ENCODE measurements at places on chromosomes 7 and 10.

DNA sequence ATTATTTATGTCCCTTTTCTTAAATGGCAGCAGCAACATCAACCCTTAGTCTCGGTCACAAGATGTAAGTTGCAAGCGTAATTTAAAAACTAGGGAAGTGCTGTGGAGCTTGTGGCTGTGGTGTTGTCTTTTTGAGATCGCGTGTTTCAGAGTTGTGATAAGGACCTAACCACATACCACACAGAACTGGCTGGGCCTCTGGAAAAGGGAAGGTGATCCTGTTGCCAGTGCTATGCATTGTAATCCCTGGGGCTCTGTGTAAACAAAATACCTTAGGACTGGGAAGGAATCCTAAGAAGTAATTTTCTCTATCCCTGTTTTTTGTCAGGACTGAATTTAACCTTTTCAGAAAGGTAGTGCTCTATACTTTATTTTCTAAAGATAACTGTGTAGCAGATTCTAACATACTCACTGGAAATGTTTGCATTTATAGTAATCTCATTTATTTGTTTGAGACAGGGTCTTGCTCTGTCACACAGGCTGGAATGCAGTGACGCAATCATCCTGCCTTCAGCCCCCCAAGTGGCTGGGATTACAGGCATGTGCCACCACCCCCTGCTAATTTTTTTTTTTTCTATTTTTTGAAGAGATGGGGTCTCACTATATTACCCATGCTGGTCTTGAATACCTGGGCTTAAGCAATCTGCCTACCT is 60.4 kb downstream of the INPP5F start:
- DNase-seq = no peak

GRCh38 chr7:56028942-56029630 is 22.2 kb downstream of the PSPH start:
- no peak for DNase-seq

DNA sequence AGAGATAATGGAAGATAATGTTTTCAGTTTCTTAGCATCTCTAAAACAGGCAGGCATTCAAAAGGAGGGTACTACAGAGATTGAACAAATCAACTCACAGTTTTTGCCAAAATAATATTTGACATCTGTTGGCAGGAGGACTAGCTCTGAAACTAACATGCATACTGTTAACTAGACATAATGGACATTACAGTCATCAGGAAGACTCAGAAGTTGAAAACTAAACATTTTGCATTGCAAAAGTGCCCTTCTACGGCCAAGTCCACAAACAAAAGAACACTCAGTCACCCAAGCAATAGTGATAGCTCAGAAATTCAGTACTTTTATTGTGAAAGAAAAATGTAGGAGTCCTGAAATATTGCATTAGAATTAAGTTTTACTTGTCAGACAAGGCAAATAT is 399.0 kb downstream of the HGF start:
- no peak for DNase-seq

- DNase-seq = no peak
These were observed 1.2 kb downstream of the GTF2IRD1 start for GRCh38 chr7:74454925-74455288.

GRCh38 chr7:24503506-24503905 is 69.7 kb upstream of the PALS2 start:
- no peak for DNase-seq

DNA sequence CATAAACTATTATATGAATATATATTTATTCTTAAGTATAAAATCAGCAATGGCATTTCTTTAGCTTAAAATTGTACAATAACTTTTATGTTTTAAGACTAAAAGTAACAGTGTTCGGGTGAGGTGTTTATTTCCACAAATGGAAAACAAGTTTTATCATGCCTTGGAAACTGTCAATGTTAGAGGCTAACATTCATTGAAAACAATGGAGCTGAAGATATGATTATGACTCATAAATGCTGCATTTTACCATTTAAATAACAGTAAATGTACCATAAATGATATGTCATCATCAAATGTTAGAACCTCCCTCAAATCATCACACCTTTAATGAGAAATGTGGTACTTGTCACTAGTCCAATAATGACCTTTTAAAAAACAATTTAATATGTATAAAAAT is 897.3 kb downstream of the PCDH15 start:
- DNase-seq = no peak

DNA sequence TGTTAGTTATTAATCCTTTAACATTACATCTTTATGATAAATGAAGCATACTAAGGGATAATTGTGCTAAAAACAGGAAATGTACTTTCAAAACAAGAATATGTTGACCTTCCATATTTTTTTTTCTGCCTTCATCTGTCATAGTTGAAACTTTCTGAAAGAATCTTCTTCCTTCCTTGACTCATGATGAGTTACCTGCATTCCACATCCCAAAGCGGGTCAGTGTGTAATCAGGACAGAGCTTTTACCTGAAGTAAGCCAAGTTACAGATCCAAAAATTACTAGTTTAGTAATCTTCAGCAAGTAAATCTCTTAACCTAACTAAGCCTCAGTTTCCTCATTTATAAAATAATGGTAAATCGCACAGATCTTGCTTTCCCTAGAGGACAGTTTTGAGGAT is 13.4 kb upstream of the ARL4A start:
- DNase-seq = no peak

GRCh38 chr10:60986791-60987190 is 42.8 kb upstream of the RHOBTB1 start:
- no peak for DNase-seq

GRCh38 chr7:141722529-141722928 is 14.4 kb downstream of the WEE2 start:
- DNase-seq = no peak

GRCh38 chr7:45918556-45918955 is 2.5 kb downstream of the IGFBP3 start:
- no peak for DNase-seq

- DNase-seq = no peak
These were observed 11.6 kb downstream of the HBP1 start for GRCh38 chr7:107180378-107180777.

DNA sequence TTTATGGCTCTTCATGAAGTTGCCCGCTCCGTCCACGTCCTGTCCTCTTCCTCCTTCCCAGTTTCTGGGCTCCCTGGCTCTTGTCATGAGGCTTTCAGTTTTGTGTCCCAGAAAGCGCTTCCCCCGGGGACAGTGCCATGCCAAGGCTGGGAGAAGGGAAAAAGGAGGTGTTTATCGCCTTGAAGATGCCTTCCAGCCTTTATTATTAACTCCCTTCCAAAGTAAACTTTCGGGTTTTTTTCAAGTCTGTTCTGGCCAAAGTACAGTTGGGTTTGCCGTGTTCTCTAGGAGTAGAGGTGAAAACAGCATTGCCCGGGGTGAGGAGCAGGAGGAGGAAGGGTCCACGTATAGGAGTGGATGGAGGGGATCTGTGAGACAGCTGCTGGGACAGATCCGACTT is 117.2 kb downstream of the CUX1 start:
- DNase-seq = no peak

DNA sequence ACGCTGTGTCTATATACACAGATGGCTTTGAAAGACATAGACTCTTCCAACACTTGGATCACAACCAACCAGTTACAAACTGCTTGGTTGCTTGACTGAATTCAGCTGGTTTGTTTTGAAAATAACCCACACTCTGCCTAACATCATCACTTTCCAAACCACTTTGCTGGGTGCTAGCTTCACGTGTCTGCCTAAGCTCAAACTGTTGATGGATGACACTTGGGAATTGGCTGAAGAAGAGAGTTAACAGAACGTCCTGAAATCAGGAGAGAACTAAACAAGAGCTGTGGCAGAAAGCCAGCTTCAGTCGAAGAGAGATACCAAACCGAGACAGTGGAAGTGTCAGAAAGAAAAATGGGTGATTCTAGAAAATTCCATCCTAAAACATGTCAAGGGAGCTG is 420.8 kb upstream of the AUTS2 start:
- DNase-seq = no peak

DNA sequence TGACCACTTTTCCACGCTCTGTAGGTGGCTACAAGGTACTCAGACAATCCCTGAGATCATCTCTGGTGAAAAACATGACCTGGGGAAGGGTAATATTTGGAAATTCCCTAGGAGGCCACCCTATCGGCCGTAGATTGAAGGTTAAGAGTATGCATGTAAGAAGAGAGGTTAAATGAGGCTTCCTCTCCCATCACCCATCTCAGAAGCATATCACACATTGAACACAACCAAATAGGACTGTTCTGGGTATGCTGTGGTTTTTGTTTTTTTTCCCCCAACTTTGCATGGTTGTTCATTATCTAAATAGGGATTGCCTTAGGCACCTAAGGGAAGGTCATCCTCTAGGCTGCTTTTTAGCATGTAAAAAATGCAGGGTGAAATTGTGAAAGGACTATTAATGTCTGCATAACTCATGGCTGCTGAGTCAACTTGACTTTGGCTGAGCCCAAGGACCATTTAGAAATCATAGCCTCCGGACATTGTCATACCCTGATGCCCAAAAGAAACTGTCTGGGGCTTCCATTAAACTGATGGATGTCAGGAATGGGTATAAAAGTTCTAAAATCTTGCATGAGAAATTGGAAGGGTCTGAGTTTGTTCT is 24.7 kb upstream of the ST8SIA6 start:
- DNase-seq = no peak
